ENCODE measurements at places on chromosomes 3 and 15.

- DNase-seq = no peak
Observed at GRCh38 chr15:100502651-100503050, 26.1 kb downstream of the CERS3 start.

DNA sequence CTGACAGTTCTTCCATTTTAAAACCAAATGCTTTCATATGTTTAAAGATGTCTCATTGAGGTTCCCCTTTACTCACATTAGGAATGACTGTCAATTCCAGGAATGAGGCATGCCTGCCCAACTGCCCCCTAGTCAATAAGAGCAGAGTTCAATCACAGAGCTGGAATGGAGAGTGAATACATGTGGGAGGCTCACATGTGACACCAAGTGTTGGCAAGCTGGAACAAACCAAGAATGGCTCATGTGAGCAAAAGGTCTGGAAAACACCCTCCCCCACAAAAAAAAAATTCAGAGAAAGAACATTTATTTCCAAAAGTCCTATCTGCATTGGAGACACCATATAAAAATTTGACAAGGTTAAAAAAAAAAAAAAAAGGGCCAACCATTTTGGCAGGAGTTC is 3.7 kb downstream of the PBRM1 start:
- no peak for DNase-seq

DNA sequence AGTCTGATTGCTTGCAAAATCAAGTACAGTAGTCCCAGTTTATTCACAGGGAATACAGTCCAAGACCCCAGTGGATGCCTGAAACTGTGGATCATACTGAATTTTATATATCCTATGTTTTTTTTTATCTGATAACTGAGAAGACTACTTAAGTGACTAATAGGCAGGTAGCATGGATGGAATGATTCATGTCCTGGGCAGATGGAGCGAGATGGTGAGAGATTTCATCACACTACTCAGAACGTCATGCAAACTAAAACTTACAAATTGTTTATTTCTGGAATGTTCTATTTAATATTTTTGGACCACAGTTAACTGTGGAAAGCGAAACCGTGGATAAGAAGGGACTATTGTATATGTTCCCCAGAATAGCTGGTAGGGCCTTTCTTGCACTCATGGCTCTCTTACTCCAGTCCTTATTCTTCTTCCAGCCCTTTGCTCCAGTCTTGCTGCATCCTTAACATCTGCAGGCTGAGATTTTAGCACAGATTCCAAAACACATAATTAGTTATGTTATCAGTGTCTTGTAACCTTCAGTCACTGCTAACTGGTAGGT is 290.0 kb downstream of the ADAMTSL3 start:
- DNase-seq = no peak

- no peak for DNase-seq
Observed at GRCh38 chr3:25428789-25429335, 799 bp downstream of the RARB start.

GRCh38 chr3:116678853-116679252 is 30.7 kb upstream of the TUSC7 start:
- no peak for DNase-seq

DNA sequence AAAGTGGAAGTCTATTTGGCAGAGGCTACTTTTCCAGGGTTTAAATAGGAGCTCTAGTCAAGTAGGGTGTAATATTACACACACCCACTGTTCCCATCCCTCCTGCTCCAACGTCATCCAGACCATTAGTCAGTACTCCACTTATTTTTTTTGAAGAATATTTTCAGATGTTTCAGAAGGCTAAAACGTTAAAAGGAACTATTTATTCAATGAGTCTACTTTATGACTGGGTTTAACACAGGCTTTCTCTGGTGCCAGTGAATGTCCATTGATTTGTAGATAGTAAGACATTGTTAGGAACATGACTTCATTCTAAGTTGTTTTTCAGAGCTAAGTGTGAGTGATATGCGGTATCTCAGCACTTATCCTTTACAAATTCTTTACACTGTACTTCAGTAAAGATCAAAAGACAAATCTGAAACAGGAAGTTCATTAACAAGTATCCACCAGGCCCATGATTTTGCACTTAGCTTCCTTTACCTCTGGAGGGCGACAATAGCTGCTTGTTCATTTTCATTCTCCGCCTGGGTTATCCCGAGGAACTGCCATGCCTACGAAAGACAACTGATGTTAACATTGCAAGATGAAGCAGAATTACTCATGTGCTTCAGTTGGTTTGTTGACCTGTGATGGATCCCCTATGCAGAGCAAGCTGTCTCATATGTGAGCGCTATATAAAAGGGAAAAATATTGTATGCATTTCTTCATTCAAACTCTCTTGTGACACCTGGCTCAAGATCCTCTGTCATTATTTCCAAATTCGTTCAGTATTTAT is 158.7 kb downstream of the USP13 start:
- DNase-seq = no peak

All from nucleus accumbens (tissue), 56 donors.